ENCODE measurements at places on chromosomes 1 and 21. TPM values are rescaled to one million over a fixed set of nuclear protein-coding genes. Genes with fewer than 3 reads are reported as not detected.

GRCh38 chr1:180762796-180763195, 131.0 kb downstream of the XPR1 start:
- no peak for DNase-seq
- H3K27ac ChIP-seq = no peak overlapping the region
- no peaks in the 10 kb centered on the region for H3K36me3 ChIP-seq
- H3K4me1 ChIP-seq = no peaks in the 10 kb centered on the region

DNA sequence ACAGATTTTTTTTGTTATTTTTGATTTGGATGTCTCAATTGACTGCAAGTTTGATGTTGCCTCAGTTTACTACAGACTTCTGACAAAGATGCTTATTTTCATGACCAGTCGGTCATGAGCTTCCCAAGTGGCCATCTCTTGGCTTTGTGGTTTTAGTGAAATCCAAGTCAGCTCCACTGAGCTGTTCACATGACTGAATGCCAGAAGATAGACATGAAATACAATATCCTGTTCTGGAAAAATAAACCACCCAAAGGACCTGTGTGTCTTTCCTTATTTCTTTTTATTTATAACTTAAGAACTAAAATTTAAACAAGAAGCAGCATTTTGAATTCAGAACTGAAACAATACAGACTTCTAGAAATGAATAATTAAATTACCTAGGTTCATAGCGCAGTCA, 89.3 kb downstream of the HMCN1 start:
- H3K36me3 ChIP-seq = no peaks in the 10 kb centered on the region
- peaks cover 5% of the 10 kb centered on the region for H3K27me3 ChIP-seq
- DNase-seq = no peak
- H3K27ac ChIP-seq = no peak overlapping the region
- H3K4me3 ChIP-seq = no peak overlapping the region

DNA sequence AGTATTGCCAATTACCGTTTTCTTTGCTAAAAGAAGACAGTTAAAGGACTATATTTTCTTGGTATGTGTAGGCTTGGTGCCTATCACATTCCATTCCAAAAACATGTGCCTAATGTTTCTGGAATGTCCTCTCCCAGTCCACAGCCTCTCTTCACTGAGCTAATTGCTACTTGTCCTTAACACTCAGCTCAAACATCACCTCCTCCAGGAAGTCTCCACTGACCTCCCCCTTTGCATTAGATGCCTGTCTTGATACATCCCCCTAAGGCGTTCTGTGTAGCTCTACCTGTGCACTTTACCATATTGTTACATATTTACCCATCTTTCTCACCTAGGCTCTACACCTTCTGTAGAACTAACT, 195.6 kb upstream of the CAMK1G start:
- H3K4me3 ChIP-seq = no peak overlapping the region
- H3K4me1 ChIP-seq = no peaks in the 10 kb centered on the region
- no peaks in the 10 kb centered on the region for H3K36me3 ChIP-seq
- H3K27ac ChIP-seq = no peak overlapping the region
- H3K27me3 ChIP-seq = no peaks in the 10 kb centered on the region
- no peak for DNase-seq

The PATJ gene
- 10.9 TPM for total RNA-seq

DNA sequence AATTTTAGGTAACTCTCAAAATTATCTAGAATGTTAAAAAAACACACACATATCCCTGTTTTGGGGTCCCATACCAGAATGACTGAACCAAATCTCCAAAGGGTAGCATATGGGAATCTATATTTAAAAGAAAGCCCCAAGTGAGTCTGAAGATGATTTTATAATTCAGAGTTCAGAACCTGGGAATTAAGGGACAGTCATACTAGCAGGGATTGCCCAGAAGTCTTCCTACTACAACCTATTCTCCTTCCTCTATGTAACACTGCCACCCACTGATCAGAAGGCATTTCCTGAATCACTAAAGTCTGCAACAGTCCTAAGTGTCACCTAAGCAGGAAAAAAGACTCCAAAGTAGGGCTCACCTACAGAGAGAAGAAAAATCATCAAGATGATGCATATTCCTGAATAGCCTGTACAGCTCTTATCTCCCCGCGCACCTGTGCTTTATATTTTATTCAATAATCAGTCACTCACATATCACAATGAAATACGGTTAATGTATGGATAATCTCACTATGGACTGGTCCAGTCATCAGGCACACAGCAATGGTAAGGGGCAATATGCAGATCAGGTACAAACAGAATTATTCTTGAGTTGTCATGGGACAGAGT, 4.9 kb downstream of the RGS1 start:
- H3K27me3 ChIP-seq = peaks cover 2% of the 10 kb centered on the region
- peaks cover 48% of the 10 kb centered on the region for H3K4me1 ChIP-seq
- peaks cover 22% of the 10 kb centered on the region for H3K36me3 ChIP-seq
- H3K27ac ChIP-seq = no peak overlapping the region

DNA sequence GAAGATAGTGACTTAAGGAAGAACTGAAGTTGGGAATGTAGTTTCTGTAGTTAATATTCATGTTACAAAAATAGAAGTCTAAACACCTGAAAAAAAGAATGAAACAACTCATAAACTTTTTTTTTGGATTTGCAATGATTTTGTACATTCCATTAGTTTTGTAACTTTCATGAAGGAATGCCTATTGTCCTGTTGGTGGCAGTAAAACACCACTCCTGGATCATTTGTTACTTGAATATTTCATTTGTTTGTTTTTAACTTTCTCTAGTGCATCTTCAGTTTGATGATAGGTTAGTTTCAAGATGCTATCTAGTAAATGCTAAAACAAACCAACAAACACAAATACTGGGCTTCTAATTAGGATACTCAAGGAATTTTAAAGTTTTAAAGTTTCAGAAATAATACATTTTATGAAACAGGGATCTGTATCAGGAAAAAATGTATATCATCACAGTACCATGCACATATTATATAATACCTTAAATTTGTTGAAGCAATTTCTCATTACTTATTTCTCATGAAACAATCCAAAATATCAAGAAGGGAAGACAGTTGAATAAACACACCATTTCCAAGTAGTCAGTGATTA, 229.7 kb upstream of the CACYBP start:
- H3K4me3 ChIP-seq = no peak overlapping the region
- H3K36me3 ChIP-seq = no peaks in the 10 kb centered on the region
- H3K27me3 ChIP-seq = no peaks in the 10 kb centered on the region
- H3K4me1 ChIP-seq = peaks cover 6% of the 10 kb centered on the region

DNA sequence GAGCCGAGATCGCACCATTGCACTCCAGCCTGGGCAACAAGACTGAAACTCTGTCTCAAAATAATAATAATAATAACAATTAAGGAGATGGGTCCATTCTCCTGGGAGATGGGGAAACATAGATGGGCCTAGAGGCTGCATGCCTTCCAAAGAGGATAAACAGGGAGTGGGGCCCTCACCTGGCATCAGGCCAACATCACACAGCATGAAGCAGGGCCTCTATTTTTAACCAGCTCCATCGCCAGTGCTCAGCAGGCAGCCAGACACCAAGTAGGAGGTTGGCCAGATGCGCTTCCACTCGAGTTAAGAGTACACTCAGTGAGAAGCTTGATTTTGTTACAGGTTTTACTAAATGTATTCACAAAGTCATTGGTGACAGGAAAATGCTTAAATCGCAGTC, 352.0 kb downstream of the RRAGC start:
- no peaks in the 10 kb centered on the region for H3K36me3 ChIP-seq
- H3K4me1 ChIP-seq = no peaks in the 10 kb centered on the region

The ACTL8 gene
- not detected for total RNA-seq

GRCh38 chr1:7581754-7582459, 189.2 kb upstream of the VAMP3 start:
- H3K27ac ChIP-seq = no peak overlapping the region
- no peaks in the 10 kb centered on the region for H3K27me3 ChIP-seq
- no peaks in the 10 kb centered on the region for H3K4me1 ChIP-seq
- no peak overlapping the region for H3K4me3 ChIP-seq

DNA sequence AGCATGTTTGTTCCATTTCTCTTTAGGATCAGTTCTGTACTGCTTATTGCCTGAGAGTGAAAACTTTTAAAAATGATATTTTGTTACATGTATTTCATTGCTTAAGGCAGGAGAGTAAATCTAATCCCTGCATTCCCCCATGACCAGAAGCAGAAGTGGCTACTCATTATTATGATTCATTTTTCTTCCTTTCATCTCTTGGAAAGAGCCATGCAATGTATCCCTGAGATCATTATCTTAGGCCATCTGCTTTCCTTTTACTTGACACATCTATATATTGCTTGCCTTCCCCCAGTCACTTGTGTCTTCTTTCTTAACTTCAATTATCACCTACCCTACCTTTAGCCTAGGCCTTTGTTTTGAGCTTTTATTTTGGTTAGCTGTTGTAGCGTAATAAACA, 430.4 kb upstream of the CHRM3 start:
- H3K27me3 ChIP-seq = no peaks in the 10 kb centered on the region
- DNase-seq = no peak
- H3K4me1 ChIP-seq = no peaks in the 10 kb centered on the region
- H3K4me3 ChIP-seq = no peak overlapping the region
- no peak overlapping the region for H3K27ac ChIP-seq

The WNT2B gene
- not detected for total RNA-seq
